Left forelimb (tissue), 1 donor: ENCODE measurements at places on chromosomes 12 and 14.
A peak's percentile ranks its signal among the peaks of the same experiment; 100 is the strongest.

DNA sequence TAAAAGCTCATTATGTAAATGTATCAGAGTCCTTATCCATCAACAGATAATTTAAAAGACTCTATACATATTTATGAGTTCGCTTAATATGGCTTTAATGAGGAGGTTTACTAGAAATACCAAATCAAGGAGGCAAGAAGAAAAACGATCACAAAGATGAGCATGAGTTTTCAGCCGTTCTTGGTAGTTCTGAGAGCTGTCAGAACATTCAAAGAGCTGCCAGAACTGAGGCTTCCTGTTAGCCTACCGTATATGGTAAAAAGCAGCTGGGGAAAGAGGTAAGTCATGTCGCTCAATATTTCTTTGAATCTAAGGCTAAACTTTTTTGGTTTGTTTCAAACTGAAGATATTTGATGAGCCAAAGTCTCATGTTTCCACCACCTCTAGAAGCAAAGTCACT lies 115.3 kb upstream of the PLXNC1 start:
- no peak for DNase-seq

DNA sequence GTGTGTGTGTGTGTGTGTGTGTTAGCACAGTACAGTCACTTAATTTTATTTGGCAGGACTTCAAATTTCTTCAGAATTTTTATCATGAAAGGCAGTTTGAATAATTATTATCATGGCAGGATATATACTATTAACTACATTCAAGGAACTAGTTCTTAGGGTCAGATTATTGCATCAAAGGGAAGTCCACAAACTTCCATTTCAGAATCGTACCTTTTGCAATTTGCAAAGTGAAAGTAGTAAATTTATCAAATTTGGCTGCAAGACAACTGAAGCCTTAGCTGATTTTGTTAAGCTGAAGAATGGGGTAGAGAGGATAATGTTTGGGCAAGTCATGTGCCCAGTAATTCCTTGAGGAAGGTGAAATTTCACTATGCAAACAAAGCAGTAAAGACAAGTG lies 68.2 kb downstream of the PLEKHG7 start:
- DNase-seq: no peak

DNA sequence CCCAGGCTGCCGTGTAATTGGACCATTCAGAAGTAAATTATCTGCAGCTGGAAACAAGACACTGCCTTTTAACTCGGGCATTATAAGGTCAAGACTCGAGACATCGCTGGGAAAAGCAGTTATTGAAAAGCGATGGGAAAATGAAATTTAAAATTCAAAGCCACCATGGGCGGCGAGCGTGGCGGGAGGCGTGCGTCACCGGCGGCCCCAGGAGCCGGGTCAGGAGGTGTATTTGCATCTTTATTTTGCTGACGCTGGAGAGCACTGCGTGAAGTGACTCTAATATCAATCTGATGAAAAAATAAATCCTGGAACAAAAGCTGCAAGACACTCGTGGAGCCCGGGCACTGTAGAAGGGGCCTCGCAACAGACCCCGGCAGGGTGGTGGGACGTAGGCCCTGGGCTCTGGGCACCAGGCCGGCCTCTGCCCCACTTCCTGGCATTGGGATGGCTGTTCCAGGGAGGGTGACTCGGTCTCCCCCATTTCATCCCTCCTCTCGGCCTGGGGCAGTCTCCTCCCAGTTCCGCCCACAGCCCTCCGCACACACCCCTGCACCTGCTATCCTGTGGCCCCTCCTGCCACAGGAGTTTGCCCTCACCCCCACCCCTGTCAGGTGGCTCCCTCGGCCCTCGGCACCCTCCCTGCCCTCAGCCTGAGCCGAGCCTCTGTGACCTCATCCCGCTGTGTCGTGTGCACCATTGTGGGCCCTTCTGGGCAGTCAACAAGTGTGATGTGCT lies 196.2 kb downstream of the KIF26A start:
- DNase-seq: peak; percentile 57

DNA sequence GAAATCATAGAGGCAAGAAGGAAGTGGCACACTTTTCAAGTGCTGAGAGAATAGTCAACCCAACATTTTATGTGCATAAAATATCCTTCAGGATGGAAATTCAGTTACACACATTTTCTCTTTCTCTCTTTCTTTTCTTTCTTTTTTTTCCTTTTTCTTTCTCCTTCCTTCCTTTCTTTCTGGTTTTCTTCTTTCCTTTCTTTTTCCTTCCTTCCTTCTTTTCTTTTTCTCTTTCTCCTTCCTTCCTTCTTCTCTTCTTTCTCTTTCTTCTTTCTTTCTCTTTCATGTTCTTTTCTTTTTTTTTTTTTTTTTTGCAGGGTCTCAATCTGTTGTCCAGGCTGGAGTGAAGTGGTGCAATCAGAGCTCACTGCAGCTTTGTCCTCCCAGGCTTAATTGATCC lies 38.7 kb upstream of the OR5AU1 start:
- no peak for DNase-seq

DNA sequence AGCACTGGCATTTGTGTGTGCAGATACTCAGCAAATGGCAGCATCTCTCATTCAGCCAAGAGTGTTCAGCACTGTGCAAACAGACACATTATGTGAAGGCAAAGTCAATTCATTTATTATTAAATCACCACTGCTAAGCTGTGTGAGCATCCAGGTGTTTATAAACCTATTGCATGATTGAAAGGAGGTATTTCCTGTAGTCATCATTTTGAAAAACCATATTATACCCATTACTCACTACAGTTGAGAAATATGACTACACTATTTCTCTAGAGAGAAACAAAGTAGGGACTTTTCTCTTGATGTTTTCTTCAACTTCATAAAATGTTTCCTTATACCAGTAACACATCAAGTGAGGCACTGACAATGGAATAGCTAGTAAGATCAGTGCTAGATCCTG lies 13.7 kb downstream of the SPX start:
- DNase-seq: no peak

GRCh38 chr14:23056145-23056955 lies 970 bp downstream of the CDH24 start:
- DNase-seq: no peak

DNA sequence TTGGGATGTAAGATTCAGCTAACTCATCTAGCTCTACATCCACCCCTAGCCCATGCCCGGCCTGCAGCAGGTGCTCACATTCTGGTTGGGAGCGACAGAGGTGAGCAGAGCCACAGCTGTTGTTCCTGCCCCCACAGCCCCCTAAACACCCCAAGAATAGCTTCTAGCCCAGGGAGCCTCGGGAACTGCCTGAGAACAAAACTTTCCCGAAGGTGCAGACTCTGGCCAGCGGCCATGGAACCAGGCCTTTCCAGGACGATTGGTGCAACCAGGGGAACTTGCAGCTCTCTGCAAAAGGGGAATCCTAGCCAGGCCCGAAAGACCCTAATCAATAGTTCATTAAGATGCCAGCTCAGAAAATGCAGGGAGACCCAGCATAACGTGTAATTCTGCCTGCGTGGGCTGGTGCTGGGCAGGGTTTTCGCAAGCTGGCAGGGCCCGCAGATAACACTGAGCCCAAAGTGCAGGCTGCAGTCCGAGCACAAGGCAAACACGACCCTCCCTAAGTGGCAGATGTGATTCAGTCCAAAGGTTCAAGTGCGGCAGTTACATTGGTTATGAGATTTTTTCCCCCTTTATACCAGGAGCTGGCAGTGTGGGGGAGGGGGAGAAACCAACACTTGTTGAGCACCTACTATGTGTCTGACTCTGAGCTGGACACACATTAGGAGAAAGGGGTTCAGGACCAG lies 122.5 kb upstream of the MAP1LC3B2 start:
- DNase-seq: no peak

DNA sequence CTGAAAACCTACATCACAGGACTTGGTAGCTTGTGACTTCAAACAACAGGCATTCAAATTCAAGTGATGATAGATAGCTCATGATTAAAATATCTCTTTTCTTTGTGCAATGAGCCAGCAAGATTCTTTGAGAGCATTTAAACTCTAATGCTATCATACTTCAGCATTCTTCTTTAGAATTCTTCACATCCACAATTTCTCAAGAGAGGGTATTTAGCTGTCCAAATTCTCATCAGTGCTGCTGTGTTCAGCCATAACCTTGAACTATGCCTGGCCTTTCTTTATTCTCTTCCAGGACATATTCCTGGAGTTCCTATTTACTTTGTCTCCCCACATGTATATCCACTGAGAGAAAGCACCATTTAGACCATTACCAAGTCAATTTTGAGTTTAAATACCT lies 321.1 kb downstream of the EGLN3 start:
- no peak for DNase-seq

- DNase-seq: no peak
Measured at GRCh38 chr12:111100003-111100402, 179.6 kb upstream of the MYL2 start.

DNA sequence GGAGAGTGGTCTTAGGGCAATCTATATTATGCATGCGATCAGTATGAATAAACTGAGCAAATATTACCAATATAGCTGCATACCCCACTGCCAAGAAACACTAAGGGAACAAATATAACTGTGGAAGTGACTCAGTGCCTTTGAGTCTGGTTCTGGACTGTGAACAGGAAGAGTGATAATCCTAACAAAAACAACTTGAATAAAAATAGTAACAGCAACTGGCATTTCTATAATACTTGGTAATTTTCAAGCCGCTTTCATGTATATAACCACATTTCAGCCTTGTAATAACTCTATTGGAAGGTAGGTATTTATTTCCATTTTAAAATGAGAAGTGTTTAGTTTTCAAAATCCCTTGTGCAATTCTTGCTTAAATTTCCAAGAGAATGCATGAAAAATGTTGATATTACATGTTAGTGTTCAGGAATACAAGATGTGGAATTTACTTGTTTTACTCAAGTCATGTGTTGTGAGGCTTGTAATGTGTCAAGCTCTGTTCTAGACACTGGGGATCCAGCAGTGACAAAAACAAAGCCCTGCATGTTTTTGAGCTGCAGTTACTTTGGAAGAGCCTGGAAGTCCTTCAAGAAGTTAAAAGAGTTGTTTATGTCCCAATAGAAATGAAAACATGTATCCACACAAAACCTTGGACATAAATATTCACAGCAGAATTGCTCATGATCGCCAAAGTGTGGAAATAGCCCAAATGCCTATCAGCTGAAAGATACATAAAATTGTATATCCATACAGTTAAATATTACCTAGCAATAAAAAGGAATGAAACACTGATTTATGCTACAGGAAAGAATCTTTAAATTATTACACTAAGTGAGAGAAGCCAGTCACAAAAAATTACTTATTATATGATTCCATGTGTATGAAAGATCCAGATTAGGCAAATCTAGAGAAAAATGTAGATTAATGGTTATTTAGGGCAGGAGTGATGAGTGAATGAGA lies 338.1 kb upstream of the TMEM132C start:
- DNase-seq: no peak

GRCh38 chr14:31037709-31038221 lies 11.6 kb upstream of the STRN3 start:
- no peak for DNase-seq
